ENCODE measurements at places on chromosomes 5 and 9.

- DNase-seq: no peak
Measured at GRCh38 chr5:72441862-72442540, 65.2 kb downstream of the ZNF366 start.

DNA sequence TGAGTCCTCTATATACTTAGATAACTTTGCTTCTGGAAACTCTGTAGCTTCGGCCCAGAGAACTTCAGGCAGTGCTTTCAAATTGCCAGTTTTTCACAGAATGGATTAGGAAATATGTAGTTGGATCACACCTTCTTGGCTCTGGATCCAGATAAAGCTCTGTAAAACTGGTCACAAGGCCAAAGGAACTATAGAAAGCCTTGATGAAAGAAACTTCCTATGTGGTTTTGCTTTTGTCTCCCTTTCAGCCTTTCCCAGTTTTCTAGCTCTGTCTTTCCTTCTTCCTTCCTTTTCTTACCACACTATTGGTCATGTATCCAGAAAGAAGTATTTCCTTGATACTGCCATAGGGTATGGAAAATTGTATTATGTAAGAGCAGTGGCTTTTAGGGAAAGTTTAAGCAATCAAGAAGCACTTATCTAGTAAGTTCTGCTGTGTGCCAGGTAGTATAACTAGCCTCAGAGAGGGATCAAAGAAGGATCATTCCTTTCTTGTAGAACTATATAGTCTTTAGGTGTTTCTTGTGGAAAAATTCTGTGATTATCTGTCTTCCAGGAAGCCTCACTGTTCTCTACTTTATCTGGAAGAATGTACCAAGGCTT, 6.3 kb downstream of the GPR21 start:
- DNase-seq: no peak

DNA sequence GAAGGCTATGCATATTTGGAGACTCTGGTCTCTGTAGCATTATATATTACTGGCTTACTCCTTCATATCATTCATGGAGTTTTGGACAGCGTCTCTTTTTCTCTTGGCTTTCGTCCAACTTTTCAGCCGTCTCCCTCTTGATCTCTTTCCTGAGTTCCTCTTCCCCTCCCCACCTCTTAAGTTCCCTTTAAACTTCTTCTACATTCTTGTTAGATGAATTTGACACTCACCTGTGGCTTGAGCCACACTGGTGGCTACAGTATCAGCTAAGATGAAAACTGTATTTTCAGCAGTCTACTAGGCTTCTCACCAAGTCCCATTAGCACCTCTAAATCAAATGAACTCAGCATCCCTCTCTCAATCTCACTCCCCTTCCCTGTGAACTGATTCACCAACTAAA, 128.1 kb downstream of the STARD4 start:
- DNase-seq: no peak

DNA sequence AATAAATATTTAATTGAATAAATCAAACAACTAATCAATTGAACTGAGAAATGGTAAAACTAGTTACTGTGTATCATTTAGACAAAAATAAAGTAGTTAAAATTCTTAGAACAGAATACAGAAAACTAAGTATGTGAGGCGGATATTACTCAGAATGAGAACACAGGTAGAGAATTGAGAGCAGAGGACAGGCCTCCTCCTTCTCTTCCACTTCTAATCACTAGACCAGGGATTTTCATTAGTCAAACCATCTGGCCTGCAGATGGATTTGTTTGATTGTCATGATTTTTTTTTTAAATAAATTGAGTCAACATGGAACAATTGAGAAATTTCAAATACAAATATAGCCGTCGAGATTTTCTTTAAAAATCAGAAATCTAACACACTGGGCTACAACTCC, 198.6 kb upstream of the HMHB1 start:
- no peak for DNase-seq

DNA sequence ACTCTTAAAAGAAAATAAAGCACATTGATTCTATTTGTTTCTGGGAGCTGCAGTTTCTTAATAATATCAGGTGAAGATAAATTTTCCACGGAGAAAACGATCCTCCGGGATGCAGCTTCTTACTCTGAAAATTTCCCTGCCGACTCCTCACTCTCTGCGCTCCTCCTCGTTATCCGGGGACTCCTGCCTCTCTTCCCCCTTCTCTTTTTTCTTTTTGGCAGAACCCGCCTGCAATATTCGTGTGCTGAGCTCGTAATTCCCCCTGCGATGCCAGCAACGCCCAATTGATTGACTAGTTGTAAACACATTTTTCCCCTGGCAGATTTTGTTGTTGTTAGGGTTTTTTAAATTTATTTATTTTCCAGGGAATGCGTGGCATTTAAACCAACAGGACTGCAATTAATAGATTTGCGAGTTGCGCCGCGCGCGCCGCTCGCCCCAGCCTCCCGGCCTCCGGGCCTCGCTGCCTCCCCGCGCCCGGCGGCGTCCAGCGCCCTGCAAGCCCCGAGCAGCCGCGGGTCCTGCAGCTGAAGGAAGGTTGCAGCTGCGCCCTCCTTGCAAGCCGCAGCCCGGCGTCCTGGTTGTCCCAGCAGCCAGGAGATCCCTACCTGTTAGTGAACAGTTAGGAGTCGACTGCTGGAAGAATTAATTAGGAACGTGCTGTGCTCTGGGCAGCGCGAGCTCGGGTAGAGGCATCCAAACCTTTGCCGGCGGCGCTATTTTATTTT, 2.2 kb downstream of the NTNG2 start:
- DNase-seq: no peak

- no peak for DNase-seq
Measured at GRCh38 chr5:14301186-14301585, 158.0 kb downstream of the TRIO start.

DNA sequence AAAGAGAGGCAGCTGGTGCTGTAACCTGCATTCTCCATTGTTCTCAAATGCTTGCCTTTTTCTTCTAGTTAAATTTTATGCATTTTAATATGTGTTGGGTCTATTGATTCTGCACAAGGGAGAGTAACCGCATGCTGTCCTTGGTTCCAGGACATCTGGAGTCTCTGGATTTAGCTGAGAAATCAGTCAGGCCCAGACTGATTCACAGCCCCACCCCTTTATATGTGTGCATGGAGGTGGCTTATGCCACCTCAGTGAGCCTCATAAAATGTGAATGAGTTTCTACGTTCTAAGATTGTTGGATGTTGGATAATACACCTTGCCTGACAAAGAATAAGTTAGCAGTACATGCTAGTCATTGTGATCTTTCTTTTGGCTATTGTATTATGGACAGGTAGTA, 110.1 kb upstream of the PANK3 start:
- no peak for DNase-seq

GRCh38 chr5:131769961-131770360, 26.9 kb downstream of the FNIP1 start:
- DNase-seq: no peak

- DNase-seq: no peak
Measured at GRCh38 chr5:142901476-142902185, 131.5 kb downstream of the ARHGAP26 start.

DNA sequence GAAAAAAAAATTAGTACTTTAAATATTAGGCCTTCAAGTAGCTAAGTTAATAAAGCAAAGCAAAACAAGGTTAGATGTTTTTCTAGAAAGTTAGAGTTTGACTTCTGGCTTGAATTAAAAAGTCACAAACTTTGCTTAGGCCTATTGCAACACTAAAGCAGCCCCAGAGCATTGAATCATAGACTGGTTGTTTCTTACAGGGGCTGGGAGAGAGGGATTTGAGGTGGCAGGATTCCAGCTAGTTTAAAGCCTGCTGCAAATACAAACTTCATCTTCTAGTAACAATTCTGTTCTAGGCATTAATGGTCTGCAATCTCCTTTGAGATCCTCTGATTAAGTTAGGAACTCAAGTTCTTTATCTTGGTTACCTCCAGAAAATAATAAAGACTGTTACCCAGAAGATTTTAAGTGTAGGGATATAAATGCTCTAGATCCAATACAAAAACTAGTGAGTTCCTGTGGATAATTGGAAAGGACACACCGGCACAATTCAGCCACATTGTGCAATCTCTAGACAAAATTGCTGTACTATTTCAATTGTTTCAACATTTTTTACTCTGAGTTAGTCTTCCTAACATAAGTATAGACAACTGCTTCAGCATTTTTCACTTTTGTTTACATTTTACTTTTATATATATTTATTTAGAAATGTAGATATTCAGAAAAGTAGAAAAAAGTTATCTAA, 12.6 kb downstream of the OR13C5 start:
- DNase-seq: no peak

GRCh38 chr9:134604834-134605233, 36.8 kb upstream of the COL5A1 start:
- DNase-seq: no peak

DNA sequence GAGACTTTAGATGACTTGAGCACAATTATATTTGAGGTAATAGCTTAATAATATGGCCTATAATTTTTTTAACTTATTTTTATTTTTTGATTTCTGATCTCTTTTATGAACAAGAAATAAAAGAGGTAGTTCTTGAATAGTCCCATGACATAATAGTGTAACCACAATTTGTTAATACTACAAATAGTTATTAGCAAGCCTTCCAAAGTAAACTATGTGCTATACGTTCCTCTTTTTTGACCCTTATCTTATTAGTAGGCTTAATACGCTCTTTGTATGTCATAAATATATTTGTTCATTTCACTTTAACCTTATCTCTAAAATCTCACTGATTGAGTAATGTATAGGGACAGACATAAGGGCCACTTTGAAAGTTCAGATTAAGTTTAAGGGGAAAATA, 78.7 kb upstream of the NR4A3 start:
- DNase-seq: no peak

DNA sequence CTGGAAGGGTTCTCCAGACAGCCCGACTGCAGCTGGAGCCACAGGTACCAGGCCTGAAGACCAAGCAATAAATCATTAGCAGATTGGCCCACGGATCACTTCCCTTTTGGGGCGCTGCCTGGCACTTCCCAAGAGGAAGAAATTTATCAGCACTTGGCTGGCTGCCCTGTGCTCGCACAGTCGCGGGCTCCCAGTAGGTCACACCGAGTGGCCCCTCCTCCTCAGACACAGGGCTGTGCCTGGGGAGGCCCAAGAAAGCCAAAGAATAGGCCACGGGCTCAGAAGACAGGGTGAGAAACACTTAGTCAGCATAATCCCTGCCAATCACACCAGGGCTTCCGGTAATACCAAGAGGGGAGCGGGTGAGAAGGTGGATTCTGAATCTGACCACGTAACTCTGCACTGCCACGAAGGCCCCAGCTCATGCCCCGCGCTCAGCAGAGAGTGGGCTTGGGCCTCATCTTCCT, 115.7 kb upstream of the MSX2 start:
- no peak for DNase-seq

DNA sequence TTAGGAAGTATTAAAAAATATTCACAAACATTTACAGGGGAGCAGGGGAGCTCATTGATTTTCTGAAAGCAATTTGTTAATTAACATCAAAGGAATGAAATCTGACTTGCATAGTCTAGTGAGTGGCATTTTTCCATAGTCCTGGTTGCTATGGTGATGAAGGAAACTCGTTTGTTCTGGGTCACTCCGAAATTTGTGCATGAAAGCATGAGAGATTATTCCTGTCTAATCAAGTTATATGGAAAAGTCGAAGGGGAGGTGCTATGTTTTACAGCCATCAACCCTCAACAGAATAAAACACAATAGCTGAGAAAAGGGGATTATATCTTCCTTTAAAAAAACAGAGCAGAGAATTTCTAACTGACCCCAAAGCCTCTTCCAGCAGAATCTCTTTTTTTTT, 1495.7 kb upstream of the WWC1 start:
- no peak for DNase-seq

GRCh38 chr9:134384811-134385479, 58.7 kb downstream of the RXRA start:
- no peak for DNase-seq
